A549 treated with Hydrocortisone at 1 μM for 4 hours (cell line): ENCODE measurements at places on chromosomes 13 and 19. TPM values are rescaled to one million over a fixed set of nuclear protein-coding genes. Genes with fewer than 3 reads are reported as not detected.

Gene ZNF439
- total RNA-seq: not detected in 5 replicates

Gene NLRP11
- 0.02 to 0.06 TPM (median 0.03 TPM) in 5 replicates for total RNA-seq

Gene CGB3
- total RNA-seq: 0.18 TPM in 1 of 5 replicates, not detected in the others

Gene ANO8
- 2.3 to 3.8 TPM (median 3.0 TPM) in 5 replicates for total RNA-seq

Gene HIPK4
- 0.22 to 0.32 TPM (median 0.30 TPM) in 5 replicates for total RNA-seq

Gene F10
- total RNA-seq: 0.31 TPM in 1 of 5 replicates, not detected in the others

Gene WDR88
- total RNA-seq: 0.16 TPM in 1 of 5 replicates, not detected in the others

Gene GNG7
- total RNA-seq: 0.03 to 0.10 TPM (median 0.06 TPM) in 5 replicates

Gene ATP4B
- total RNA-seq: not detected in 5 replicates

Gene ZNF208
- total RNA-seq: not detected in 5 replicates

Gene S1PR2
- total RNA-seq: 0.68 to 1.1 TPM (median 0.73 TPM) in 5 replicates
